ENCODE measurements at places on chromosomes 4 and X.

DNA sequence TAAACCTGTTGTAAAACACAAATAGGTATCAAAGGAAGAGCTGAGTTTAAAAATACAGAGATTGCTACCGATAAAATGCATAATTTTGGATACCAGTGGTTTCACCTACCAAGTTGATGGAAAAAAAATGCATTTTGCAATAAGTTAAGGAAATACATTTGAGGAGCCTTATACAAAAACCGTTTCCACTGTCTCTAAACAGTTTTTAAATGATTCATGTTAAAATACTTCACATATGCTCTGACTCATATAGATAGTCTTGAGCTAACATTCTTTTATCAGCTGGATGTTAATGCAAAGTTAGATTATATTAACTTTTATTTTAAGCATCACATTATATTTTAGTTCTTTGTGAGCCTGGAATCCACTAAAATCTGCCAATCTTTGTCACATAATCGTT, 50.6 kb upstream of the ANKRD17 start:
- no peak for DNase-seq

- no peak for DNase-seq
Observed at GRCh38 chrX:46620505-46620904, 46.9 kb downstream of the CHST7 start.

- DNase-seq: no peak
Observed at GRCh38 chr4:21645776-21646175, 302.8 kb downstream of the KCNIP4 start.

- no peak for DNase-seq
Observed at GRCh38 chr4:11416071-11416766, 12.5 kb downstream of the HS3ST1 start.

- DNase-seq: no peak
Observed at GRCh38 chr4:158870282-158870625, 101.4 kb downstream of the FNIP2 start.

GRCh38 chr4:81502564-81502963, 30.9 kb upstream of the RASGEF1B start:
- no peak for DNase-seq

GRCh38 chrX:99722094-99722493, 688.0 kb downstream of the PCDH19 start:
- DNase-seq: no peak

DNA sequence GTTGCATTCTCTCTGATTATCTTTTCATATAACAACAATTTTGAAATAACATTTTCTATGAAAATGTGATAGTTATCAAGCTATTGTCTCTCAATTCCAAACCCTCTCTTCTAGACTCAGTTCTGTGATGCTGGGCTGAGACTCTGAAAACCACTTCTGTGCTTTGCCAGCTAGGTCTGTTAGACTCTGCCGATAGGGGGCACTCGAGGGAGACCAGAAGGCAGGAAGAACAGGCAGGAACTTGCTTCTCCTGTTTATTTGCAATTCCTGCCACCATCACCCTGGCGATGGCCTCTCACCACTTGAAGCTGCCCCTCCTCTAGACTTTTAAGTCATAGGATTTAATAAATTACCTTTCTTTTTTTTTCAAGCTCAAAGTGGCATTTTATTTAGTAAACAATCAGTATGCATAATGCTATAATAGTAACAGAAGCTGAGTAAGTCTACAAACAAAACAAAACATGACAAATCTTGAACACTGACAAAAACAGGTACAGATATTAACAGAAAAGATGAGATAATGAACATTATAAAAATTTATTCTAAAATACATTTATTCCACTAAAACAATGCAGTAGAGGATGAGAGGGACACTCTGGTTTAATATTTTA, 49.7 kb downstream of the RASL11B start:
- peak; percentile 15 for DNase-seq

- no peak for DNase-seq
Observed at GRCh38 chr4:173530326-173531085, 477 bp upstream of the HAND2 start.

- no peak for DNase-seq
Observed at GRCh38 chr4:36280555-36280954, 861 bp upstream of the DTHD1 start.

DNA sequence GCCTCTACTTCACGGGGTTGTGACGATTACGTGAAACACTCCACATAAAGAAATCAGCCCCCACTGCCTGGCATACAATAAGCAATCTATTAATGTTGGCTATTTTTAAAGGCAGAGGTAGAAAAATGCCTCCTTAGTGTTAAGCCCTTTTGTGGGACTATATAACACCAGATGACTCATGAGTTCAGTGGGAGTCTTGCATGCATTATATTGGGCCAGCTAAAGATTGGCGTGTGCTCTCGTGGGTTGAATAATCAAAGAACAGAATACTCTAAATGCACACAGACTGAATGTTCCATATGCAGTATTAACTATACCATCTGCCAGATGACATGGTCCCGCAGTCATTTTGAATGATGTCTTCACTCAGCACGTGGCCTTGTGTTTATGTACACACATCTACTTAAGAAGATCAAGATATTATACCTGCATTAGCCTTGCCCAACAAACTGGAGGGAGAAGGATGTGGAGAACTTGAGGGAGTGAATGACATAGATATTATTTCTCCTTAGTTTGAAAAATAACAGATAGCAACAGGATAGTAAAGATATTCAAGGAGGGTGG, 85.0 kb upstream of the MYOZ2 start:
- DNase-seq: no peak

GRCh38 chr4:177489471-177490246, 47.4 kb upstream of the AGA start:
- no peak for DNase-seq

DNA sequence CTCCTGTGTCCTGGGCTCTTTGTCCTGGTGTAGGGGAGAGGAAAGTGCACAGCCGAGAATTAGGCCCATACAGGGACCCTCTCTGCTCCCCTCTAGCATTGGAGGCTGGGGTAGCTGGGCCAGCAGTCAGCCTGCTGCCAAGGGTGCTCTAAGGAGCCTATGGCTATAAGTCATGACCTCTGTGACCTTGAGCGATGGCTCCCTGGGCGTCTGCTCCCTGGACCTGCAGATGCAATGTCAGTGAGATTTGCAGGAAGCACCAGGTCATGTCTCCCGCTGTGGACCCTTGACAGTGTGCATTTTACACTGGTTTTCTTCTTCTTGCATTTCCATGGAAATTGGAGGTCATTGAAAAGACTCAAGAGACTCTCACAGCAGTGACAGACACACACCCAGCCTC, 234.1 kb upstream of the PSAPL1 start:
- DNase-seq: no peak

- no peak for DNase-seq
Observed at GRCh38 chr4:73912191-73912590, 43.0 kb downstream of the CXCL1 start.

DNA sequence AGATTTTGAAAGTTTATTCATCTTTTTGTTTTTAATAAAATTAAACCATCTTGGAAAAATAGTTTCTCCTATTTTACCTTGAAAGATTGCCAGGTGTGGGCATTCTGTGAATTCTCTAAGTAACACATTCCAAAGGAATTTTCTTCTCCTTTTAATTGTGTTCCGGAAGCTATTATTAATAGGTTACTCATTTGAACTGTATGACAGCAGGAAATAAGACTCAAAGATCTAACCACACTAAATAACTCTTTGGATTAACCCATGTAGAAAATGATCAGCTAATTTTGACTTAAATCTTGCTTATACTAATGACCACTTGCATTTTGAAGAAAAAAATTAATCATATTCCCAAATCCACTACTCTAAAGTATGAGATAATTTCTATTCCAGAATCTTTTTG, 17.6 kb upstream of the CCNI start:
- DNase-seq: no peak

GRCh38 chr4:16205298-16206164, 20.7 kb downstream of the TAPT1 start:
- DNase-seq: no peak

DNA sequence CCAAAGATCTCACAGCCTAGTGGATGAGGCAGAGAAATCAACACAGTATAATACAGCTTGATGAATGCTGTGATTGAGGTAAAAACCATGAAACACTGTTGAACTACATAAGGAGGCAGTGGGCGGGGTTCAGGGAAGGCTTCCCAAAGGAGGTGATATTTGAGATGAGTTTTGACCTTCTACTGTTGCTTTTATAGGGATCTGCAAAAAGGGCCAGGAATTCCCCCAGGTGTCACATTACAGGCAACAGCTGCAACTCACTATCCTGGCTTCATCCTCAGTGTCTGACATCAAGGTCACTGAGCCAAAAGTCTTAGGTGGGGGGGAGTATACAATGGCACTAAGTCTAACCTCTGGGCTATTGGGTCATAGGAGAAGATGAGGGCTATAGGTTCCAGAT, 185.7 kb upstream of the NRK start:
- no peak for DNase-seq

- no peak for DNase-seq
Observed at GRCh38 chrX:149760965-149761364, 12.9 kb upstream of the HSFX1 start.

DNA sequence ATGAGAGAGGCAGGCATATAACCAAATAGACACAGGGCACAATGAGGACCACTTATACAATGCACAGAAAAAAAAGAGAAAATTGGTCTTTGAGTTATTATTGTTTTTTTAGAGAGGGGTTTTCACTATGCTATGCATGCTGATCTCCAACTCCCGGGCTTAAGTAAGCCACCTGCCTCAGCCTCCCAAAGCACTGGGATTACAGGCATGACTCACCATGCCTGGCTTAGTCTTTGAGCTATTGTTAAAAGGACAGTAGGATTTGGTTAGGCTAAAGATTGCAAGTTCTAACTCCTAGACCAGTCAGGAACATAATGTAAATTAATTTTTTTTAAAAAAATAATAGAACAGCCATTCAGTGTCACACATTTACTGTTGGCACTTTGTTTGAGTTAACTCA, 340.1 kb downstream of the GPAT3 start:
- DNase-seq: no peak

DNA sequence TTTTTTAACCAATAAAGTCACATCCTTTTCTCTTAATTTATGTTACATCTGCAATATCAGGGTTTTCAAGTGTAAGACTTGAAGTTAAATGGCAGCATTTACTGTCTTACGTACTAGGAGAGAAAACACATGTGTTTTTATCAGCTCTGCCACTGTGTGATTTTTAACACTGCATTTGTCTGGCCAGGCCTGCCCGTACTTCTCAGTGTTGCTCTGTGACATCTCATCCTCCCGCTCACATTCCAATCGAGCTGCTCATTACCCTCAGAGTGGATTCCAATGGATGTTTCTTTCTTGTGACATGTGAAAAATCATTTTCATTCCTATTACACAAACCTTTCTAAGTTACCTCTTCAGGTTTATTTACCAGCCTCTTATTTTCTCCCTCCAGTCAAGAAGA, 420.3 kb downstream of the FAT4 start:
- DNase-seq: no peak

DNA sequence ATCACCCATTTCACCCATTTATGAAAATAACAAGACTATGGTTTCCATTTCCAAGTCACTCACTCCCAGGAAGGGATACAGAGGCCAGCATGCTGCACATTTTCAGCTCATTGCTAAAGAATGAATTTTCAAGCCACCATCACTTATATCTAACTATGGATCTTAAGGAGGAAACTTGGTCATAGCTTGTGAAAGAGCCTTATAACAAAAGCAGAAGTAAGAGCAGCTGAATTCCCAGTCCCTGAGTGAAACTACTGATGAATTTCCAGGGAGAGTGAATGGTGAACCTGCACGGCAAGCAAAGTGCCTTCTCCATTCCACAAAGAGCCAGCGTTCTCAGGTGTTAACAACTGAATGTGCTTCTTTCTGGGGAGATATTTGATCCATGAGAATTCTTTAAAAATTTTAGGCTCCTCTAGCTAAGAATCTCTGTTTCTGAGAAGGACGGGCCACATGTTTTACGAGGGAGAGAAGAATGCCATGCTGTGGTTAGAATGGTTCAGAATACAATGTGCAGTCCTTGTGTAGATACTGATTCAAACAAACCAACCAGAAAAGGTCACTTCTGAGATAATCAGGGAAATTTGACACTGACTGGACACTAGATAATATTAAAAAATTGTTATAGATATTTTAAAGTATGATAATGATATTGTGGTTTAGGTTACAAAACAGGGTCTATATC, 24.0 kb downstream of the BTC start:
- DNase-seq: no peak

- DNase-seq: no peak
Observed at GRCh38 chr4:105622269-105622668, 69.8 kb downstream of the ARHGEF38 start.

- DNase-seq: no peak
Observed at GRCh38 chr4:45409536-45409935, 683.2 kb upstream of the GNPDA2 start.

GRCh38 chr4:985123-985830, 1.6 kb upstream of the IDUA start:
- DNase-seq: peak; percentile 40
